Retinal pigment epithelial cell (primary cell): ENCODE measurements at places on chromosomes 12 and 14.

- DNase-seq, result no peak
Observed at GRCh38 chr12:110071967-110072366, 23.6 kb upstream of the C12orf76 start.

DNA sequence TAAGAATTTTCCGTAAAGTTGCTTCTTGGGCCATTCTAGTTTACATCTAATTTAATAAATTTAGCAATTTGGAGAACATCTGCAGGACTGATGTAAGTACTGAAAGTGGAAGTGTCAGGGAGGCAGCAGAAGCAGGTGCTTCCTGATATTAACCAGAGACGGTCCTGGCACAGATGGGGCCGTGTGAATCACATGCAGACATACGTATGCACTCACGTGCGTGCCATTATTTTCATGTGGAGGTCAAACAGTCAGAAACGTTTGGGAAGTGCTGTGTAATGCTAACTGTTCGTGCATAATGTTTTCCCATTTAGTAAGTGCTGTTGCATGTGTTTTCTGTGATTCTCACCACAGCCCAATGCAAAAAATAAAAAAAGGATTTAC is 87.8 kb upstream of the DYNC1H1 start:
- DNase-seq, result no peak

- no peak for DNase-seq
Observed at GRCh38 chr12:116734156-116734768, 3.6 kb downstream of the SPRING1 start.

DNA sequence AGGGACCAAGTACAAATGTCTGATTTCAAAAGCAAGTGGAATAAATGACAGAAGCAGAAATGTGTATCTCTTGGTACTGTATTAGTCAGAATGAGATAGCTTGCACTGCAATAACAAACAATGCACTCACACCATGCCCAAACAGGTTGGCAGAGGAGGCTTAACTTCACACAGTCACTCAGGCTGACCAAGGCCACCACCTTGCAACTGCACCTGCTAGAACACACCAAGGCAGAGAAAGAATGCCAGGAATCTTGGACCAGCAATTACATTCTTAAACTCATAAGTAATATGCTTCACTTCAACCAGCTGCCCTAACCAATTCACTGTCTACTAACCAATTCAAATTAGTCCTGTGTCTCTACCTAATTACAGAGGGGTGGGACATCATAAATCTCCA is 378.3 kb downstream of the BCL11B start:
- DNase-seq, result no peak

DNA sequence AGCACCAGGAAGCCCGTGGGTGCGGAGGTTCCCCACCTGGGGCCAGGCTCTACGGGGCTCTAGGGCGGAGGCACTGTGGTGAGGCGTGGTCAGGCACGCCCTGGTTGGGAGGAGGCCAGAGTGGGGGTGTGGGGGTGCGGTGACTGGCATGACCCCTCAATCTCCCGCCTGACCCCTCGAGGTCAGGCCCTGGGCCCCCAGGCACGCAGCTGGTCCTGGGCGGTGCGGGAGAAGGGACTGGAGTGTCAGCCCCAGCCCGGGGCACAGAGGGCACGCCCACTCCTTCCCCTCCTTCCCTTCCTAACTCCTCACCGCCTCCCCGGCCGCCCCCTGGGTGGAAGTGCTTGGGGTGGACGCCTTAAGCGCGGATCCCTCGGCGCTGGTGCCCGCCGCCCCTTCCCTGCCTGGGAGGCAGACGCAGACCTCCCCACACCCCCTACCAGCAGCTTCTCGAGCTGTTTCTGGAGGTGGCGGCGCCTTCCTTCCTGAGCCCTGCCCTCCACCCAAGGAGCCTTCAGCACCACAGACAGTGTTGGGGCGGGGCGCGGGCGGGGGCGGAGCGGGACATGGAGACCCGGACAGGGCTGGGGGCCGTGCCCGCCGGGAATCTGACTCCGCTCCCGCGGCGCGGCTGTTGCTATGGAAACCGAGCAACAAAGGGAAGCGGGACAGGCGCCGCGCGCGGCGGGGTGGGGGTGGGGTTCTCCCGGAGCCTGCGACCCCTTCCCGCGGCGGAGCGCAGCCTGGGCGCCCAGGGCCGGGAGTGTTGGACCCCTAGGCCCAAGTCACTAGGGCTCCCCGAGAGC is 741 bp upstream of the CRIP2 start:
- peak; percentile 40 for DNase-seq

DNA sequence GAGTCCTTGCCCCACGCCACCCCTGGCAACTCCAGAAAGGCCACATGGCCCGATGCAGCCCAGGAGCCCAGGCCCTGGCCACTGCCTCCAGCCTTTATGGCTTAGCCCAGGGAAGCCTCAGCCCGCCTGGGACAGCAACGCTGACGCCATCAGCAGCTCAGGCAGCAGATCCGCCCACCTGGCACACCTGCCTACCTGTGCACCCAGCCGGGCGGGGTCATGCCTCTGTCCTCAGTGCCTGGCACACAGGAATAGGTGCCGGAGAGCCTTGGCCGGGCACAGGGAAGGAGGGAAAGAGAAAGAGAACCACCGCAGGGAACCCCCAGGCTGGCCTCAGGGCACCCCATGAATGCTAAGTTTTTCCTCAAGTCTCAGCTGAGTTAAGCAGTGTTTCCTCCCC is 21.1 kb downstream of the BEGAIN start:
- DNase-seq, result no peak

- DNase-seq, result no peak
Observed at GRCh38 chr12:81207664-81208063, 129.8 kb downstream of the ACSS3 start.

GRCh38 chr12:119444462-119445044 is 110.0 kb downstream of the CCDC60 start:
- DNase-seq, result no peak

GRCh38 chr12:52280319-52280795 is 5.9 kb downstream of the KRT86 start:
- peak; percentile 91 for DNase-seq

GRCh38 chr12:9749640-9750039 is 11.1 kb downstream of the CD69 start:
- no peak for DNase-seq
